ENCODE measurements at places on chromosomes 1 and 21.

DNA sequence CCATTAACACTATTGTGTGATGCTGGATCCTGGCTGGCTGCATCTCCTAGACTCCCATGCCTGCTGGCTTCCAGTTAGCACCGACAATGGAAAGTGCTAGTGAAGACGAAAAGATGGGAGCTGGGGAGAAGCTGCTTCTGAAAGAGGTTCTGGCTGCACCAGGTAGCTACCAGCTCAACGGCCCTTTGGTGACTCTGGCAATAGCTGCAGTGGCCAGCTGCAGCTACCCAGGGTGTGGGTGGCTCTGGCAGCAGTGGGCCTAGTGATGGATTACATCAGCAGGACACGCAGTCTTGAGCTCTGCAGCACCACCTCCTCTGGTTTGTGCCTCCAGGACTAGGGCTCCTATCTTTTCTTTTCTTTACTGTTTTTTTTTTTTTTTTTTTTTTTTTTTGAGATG, 662.6 kb downstream of the MATN1 start:
- no peak for DNase-seq

DNA sequence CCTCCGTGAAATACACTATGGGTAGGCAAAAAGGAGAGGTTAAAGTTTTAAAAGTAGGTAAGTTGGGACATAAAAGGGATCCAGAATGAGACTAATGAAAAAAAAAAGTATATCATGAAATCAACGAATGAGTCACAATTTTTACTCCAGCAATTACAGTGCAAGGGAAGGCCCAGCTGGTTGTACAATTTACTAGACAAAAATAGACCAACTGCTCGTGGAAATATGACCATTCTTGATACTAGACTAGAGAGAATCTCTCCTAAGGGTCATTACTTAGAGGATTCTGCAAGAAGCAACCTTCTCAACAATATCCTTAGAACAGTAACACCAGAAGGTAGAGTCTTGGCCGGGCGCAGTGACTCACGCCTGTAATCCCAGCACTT, 55.1 kb upstream of the EFHD2 start:
- DNase-seq: no peak

- DNase-seq: no peak
Observed at GRCh38 chr1:224805889-224806288, 123.6 kb upstream of the DNAH14 start.

DNA sequence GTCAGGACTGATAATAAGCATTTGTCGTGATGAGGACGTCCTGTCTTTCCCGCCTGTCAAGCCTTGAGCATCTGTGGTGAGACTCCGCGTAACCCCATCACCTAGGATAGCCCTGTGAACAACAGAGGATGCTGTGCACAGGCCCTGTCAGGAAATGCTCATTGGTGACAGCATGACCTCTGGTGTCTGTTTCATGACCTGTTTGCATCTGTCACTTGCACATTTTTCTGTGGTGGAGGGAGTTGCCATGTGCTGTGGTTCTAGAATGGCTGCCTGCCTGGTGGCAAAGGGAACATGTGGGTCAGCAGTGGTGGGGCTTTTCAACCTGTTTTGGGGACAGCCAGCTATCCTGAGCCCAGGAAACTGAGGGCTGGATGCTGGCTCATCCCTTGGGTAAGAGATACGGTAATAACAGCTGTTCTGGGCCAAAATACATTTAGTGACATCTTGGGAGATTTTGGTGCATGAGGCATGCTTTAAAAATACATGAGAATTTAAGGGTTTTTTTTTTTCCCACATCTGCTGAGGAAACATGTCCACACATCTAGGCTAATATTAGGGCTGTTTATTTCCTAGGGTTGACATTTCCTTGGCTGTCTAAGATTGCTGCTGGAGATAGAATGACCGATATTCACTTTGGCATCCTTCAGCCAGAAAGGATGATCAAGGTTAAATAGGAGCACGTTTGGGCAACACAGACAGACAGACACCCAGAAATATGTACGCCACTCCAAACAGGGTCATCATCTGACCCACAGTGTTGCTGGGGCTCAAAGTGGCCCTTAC, 52.9 kb downstream of the KCNC4 start:
- DNase-seq: no peak

DNA sequence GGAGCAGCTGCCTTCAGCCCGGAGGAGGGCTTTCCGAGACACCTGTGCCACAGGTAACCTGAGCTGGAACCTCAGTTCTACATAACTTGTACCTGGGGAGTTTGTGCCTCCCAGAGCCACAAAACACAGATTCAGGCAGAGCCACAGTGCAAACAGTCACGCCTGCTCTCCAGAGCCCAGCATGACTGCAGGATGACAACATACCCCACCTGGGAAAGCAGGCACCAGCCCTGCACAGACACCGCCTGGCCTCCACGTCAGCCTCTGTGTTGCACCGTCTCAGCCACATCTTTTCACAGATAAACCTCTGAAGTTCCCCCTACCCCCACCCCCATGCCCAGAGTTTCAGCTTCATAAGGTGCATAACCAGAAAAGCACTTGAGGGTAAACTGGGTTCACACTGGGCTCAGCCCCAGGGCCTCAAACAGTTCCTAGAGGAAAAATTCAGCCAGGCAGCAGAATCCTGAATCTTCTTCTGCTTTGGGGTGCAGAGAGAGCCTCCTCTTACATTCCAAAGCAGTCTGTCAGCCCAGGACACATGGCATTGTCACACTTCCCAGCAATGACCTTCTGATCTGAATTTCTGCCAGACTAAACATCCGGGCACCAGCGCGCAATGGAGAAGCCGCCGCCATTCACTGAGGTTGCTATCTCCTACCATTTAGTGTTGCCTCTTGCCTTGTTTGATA, 229.5 kb downstream of the TOMM20 start:
- DNase-seq: no peak

- DNase-seq: peak; percentile 30
Observed at GRCh38 chr21:31180256-31181081, 142.2 kb upstream of the KRTAP19-8 start.

- no peak for DNase-seq
Observed at GRCh38 chr21:36159356-36159921, 2.8 kb downstream of the DOP1B start.

- no peak for DNase-seq
Observed at GRCh38 chr1:207031632-207032264, 808 bp downstream of the C1orf116 start.

DNA sequence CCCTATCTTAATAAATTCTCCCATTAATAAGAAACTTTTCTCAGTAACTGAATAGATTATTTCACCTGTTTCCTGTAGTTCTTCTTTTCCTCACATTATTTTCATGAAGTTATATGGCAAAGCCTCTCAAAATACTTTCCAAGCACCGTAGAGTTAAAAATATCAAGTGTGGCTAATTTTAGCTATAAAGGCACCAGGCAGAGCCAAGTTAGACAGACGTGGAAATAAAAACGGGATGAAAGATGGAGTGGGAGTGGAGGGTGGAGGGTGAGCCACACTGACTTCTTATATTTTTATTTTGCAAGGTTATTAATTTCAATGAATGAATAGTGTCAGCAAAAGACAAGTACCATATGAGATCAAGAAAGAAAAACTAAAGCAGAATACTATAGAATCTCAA, 71.7 kb downstream of the ENAH start:
- no peak for DNase-seq

Data from D721Med (cell line).